ENCODE measurements at places on chromosomes 6 and 20.
A peak's percentile ranks its signal among the peaks of the same experiment; 100 is the strongest.

DNA sequence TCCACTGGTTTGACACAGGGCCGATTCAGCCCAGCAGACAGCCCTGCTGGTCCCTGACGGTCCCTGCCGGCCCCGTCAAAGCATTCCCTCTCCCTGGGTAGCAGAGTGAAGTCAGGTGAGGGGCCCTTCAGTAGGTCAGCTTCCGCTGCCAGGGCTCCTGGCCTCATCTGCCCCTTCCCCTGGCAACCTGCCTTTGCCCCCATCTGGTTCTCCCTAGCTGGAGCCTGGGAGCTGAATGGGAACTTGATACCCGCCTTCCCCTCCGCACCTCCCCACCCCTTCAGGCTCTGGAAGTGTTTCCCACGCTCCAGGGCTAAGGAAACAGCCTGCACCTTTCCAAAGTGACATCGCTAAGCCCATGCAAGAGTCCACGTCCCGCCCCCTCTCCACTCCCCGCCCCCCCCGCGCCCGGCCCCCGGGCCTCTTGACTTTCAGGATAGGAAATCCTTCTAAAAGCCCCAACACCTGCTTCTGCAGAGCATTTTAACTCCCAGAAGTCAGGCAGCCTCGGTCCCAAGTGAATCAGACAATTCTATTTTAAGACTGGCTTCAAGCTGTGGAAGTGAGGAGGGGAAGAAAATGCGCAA lies 53.3 kb downstream of the ISM1 start:
- no peak for DNase-seq

- no peak for DNase-seq
Measured at GRCh38 chr6:84093441-84094435, 60.2 kb downstream of the MRAP2 start.

GRCh38 chr6:446418-447366 lies 55.1 kb downstream of the IRF4 start:
- no peak for DNase-seq

- DNase-seq, result no peak
Measured at GRCh38 chr6:160513836-160514235, 150.2 kb downstream of the LPA start.

GRCh38 chr20:6485351-6485750 lies 282.1 kb upstream of the BMP2 start:
- DNase-seq, result no peak

GRCh38 chr20:22575737-22576136 lies 8.6 kb downstream of the FOXA2 start:
- no peak for DNase-seq

GRCh38 chr6:155648301-155648700 lies 192.7 kb upstream of the NOX3 start:
- DNase-seq, result no peak

DNA sequence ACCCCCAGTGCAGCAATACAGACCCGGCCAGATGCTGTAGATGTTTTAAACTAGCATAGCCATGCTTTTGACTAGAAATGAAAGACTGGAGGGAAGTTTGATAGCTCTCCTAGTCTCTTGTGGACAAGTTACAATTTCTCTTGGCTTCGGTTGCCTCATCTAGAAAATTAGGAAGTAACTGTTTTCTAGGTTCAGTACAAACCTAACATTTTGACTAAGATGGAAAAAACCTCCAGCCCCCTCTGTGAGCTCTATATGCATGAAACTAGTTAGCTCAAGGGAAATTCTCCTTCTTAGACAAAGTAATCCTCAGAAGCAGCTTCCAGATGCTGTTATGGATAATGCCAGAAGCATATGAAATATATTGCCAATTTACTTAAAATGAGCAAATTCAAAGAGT lies 86.6 kb downstream of the RNF144B start:
- DNase-seq, result no peak

- no peak for DNase-seq
Measured at GRCh38 chr20:7196481-7196880, 429.0 kb downstream of the BMP2 start.

- DNase-seq, result no peak
Measured at GRCh38 chr6:134303891-134304290, 14.0 kb downstream of the SGK1 start.

GRCh38 chr6:16097382-16098171 lies 31.3 kb upstream of the MYLIP start:
- DNase-seq, result no peak

DNA sequence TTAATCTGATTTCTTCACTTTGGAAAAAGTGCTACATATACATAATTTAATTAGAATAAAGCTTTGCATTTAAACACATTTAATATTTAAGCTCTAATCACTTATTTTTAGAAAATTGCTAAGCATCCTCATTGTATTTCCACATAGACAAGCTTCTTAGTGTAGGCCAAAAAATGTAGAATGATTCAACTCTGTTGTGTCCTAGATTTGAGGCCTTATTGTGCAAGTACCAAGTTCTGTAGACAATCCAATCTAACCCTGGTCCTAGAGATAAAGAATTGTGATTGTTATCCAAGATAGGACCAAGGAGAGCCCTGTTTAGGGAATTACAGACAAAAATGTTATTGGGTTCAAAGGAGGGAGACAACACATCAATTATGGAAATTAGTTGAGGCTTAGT lies 27.6 kb downstream of the MRAP2 start:
- DNase-seq, result no peak

DNA sequence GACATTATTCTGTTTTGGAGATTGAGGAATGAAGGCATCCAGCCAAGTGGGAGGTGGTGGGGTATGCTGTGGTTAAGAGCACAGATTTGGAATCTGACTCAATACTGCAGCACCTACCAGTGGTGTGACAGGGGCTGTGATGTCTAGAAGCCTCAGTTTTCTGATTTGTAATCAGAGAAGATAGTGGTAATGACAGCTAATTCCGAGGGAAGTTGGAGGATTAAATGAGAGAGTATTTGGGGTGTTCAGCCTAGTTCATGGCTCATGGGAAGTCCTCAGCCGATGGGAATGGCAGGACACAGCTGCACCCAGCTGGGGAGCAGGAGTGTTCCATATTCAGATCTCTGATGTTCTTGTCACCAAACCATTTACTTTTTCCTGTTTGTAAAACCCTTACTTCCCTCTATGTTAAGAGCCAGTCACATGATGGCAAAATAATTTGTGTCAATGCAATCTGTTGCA lies 9.3 kb downstream of the SLC9A8 start:
- DNase-seq, result peak; percentile 50

- no peak for DNase-seq
Measured at GRCh38 chr6:13527671-13528056, 40.3 kb upstream of the GFOD1 start.

DNA sequence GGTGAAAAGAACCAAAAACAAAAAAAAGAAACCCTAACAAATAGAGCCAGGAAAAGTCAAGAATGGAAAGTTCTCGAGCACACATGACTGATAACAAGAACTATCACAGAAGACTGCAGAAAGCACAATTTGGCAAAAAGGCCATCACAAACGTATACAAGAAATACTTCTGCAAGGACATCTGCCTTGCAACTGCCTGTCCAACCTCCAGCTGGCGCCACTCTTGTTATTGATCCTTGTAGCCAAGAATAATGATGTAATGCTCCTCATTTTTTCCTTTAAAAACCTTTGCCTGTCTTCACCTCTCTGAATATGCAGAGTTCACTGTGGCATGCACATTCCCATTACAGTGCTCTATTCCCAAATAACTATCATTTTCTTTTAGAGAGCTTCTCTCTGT lies 87.9 kb upstream of the BMP5 start:
- peak; percentile 5 for DNase-seq

GRCh38 chr6:7684843-7685242 lies 41.1 kb upstream of the BMP6 start:
- DNase-seq, result no peak

DNA sequence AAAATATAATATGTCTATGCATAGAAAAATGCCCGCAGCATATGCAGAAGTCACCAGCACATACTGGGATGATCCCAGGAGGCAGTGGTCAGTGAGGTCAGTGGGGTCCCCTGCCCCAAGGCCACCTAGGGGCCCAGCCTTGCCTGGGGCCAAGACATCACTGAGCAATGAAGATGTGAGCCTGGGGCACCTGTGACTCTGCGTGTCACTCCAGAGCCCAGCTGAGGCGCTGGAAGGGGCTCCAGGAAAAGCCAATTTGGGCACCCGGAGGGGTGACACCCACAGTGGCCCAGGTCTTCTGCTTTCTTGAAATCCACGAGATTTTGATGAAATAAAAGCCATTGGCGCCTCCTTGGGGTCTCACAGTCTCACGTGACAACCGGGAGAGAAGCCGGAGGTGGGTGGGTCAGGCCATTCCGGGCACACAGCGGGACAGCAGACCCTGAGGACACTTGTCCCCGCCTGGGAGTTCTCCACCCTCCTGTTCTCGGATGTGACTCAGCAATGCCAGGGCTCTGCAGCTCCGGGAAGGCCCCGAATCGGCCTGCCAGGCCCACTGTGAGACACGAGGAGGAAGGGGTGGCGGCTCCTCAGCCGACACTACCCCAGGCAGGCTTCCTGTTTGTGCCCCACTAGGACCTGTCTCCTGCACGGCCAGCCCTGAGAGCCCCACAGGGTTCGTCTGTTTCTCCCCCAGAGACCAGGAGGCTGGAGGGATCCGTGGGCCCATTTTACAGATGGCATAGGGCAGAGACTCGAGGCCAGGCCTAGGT lies 24.4 kb upstream of the SLCO4A1 start:
- peak; percentile 56 for DNase-seq

GRCh38 chr6:46914279-46914810 lies 7.4 kb downstream of the ADGRF5 start:
- no peak for DNase-seq

DNA sequence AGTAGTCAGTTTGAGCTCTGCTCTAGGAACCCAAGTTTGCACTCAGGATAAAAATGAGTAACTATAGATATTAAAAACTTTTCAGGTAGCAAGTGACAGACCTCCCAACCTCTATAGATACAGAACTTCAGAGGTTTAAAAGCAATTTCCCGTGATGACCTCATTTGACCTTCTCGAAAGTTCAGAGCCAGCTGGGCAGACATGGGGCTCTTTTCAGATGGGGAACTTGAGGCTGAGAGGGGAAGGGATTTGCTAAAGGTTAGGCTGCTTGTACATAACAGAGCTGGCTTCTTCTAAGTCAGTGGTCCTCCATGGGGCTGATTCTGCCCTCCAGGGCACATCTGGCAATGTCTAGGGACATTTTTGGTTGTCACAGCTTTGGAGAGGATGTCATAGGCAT lies 58.8 kb upstream of the ZNF831 start:
- no peak for DNase-seq

DNA sequence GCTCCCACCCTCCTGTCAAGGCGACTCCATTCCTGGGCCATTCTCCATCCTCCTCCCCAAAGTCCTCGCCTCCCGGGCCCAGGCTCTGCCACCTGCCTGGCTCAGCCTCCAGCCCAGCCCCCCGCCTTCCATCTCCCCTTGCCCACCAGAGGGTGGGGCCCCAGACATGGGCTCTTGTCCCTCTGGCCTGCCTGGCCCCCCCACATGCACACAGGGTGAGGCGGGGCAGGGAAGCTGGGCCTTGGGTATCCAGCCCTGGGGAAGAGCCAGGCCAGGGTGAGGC lies 95.2 kb downstream of the YTHDF1 start:
- no peak for DNase-seq

GRCh38 chr6:47034926-47035325 lies 7.2 kb downstream of the ADGRF1 start:
- peak; percentile 76 for DNase-seq

All from Calu3 (cell line).